ENCODE measurements at places on chromosomes 13 and 19.

- DNase-seq = no peak
Observed at GRCh38 chr13:68428292-68428691, 1198.2 kb upstream of the PCDH9 start.

DNA sequence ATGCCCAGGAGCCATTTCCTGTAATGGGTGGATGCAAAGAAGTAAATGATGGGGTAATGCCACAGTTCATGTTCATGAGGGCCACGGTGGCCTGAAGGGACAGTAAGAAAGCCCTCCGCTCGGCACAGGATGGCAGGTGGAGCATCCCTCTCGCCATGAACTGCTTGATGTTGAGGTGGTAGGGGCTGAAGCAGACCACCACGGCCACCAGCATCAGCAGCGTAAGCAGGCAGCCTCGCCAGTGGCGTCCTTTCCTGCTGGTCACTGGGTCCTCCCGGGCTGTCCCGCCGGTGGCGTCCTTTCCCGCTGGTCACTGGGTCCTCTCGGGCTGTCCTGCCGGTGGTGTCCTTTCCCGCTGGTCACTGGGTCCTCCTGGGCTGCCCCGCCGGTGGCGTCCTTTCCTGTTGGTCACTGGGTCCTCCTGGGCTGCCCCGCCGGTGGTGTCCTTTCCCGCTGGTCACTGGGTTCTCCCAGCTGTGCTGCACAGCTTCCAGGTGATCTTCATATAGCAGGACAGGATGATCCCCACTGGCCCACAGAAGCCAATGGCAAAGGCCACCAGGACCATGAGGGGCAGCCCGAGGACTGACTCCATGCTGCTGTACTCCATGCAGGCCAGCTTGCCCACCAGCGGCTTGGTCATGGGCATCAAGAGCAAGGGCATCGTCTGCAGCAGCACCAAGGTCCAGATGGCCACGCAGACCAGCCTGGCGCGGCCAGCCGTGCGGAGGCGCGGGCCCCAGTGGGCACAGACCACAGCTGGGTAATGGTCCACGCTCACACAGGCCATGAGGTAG is 93.2 kb upstream of the TM9SF2 start:
- no peak for DNase-seq

DNA sequence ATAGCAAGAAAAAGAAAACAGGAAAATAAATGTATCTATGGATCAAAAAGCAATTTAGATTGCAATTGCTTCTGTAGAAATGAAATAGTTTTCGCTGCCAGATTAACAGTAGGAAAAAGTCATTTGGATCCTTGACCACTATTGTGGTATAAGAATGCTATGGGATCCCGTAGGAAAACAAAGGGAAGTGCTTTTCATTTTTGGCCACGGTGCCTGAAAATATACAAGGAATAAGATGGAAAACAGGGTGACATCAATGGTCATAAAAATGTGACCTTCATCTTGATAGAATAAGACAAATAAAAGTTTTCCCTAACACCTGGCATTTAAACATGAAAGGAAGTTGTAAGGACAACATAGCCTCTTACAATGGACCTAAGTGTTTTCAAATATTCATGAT is 622.8 kb downstream of the DACH1 start:
- DNase-seq = no peak

DNA sequence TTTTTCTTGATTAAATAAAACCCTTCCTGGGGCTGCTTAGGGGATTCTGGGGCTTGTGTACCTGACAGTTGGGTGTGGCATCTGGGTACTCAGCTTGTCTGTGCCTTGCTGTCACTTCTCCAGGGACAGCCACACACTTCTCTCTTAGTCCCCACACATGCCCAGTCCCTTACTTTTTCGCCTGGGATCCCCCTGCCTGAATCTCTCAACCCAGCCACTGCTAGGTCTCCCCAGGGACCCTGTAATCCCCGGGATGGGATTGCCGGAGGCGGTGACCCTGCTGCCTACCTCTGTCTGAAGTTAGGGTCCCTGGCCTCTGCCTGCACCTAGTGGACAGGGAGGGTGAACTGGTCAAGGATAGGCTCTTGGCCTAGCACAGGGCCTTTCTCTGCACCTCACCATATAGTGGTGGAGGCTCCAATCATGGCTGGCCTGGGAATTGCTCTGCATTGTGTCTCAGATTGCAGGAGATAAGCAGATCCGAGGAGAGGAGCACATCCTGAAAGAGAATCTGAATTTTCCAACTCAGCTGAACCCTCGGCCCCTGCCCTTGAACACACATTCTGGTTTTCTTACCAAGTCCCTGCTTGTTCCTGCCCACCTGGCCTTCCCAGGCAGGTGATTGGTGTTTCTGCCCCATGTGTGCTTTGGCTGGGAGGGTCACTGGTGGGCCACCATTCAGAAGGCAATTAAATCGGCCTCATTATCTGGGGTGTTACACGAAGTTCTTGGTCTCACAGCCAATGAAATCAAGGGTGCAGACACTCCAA is 8.7 kb upstream of the ZNF492 start:
- no peak for DNase-seq

DNA sequence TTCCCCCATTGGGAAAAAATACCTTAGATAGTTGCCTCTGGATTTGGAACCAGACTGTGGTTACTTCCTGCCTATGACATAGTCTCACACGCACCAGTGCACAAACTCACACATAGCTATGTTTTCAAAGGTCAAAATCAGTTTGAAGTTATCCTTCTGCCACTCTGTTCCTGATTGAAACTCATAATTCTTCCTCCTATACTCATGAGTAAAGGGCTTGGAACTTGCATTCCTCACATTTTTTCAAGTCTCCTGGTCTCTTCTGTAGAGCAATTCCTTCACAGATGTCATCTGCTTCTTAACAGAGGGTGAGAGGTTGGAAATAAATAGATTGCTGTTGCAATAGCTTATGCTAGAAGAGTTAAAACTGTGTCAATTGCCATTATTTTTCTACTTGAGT is 18.6 kb upstream of the POSTN start:
- no peak for DNase-seq

DNA sequence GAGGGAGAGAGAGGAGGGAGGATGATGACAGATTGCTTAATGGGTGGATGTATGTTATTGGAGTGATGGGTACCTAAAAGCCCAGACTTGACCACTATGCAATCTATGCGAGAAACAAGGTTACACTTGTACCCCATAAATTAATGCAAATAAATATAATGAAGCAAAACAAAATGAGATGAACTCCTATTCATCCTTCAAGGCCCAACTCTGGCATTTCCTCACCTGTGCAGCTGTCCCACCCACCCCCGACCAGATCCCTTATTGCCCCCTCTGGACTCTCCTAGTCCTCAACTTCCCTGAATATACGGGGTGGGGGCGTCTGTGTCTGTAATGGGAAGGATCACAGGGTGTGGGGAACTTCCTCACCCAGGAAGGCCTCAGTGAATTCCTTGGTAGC is 4.1 kb downstream of the PGLYRP2 start:
- DNase-seq = no peak

DNA sequence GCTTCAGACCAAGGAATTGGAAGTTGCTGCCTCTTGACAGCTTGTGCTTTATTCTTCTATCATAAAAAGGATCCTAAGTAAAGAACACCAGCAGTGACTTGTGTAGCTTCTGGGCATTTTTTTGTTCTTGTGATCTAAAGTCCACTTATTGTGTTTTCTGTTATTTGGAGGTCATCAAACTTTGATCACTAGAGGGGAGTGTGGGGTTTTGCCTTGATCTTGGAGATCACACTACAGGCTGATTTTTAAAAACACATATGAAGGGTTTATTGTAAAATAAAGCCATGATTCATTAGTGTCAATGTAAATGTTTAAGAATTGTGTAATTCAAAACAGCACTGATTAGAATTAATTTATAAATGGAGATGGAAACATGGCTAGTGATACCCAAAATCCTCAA is 328.7 kb upstream of the EDNRB start:
- no peak for DNase-seq

GRCh38 chr13:64758521-64759244 is 2471.5 kb downstream of the PCDH9 start:
- DNase-seq = no peak

GRCh38 chr13:51827254-51827653 is 17.7 kb downstream of the TMEM272 start:
- DNase-seq = no peak

DNA sequence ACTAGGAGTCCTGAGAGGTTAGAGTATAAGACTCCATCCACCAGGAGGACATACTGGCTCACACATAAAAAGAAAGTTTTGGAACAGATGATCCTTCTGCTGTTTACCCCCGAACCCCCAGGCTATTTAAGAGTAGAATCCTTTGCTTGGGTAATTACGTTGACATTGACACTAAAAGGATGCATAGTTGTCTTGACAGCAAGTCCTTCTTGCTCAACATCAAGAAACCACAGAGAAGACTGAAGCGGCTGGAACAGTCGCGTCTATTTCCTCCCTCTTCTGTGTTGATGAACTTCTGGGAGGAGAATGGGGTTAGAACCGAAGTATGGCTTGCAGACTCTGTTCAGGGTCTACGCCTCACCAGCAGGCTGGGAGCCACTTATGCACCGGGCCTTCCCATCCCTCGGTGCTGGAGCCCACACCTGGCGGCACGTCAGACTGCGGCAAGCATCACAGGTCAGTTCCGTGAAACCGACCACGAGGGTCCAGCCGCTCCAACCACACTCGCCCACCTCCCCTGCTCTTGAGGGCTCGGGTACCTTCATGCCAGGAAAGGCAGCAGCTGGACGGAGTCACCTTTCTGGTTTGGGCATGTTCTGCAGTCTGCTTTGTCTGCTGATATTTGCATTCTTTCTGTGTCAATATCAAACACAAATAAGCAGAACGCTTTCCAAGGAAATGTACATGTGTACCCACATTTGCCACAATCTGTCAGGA is 42.4 kb upstream of the RANBP3 start:
- DNase-seq = no peak

- DNase-seq = no peak
Observed at GRCh38 chr13:22915442-22916082, 265.2 kb upstream of the SGCG start.

DNA sequence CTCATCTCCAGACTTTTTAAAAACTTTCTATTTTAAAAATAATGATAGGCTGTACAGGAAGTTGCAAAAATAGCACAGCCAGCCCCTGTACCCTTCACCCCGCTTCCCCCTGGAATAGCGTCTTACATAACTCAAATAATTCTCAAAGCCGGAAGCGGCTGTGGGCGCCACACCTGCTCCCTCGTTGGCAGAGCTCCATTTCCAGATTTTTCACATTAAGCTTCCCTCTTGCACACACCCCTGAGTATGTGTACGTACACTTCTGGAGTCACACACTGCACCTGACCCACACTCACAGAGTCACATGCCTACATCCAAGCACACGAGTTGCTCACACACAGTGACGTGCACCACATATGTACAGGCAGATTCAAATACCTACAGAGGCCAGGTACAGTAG is 24.9 kb upstream of the DPP9 start:
- DNase-seq = no peak

- no peak for DNase-seq
Observed at GRCh38 chr19:10852098-10852800, 4.0 kb downstream of the C19orf38 start.

GRCh38 chr19:18496980-18497256 is 25.0 kb downstream of the ELL start:
- DNase-seq = no peak

- DNase-seq = no peak
Observed at GRCh38 chr19:16325161-16325527, 518 bp downstream of the KLF2 start.

GRCh38 chr19:48398375-48399235 is 5.1 kb downstream of the GRIN2D start:
- DNase-seq = peak; percentile 68

DNA sequence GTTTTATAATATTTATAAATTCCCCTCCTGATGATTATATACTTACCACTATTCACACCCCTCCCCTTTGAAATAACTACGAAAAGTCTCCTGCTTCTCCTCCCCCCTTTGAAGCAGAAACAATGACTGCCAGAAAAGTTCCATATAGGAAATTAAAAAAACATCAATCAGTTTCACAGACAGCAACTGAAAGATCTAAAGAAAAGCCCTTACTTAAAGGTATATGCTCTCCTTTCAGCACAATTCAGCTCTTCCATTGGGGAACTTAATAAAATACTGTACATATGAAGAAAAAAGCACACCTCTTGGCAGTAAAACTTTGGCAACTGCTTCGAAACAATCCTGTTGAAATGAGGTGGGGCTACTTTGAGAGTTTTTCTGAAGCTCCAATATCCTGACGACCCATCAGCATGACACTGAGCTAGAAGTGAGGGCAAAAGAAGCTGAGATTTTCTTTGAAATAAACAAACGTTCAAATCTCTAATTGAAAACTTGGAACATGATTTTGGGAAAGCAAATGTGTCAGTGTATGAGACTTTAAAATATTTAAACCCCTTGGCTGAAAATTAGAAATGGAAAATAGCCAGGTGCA is 147.6 kb upstream of the RXFP2 start:
- DNase-seq = no peak

DNA sequence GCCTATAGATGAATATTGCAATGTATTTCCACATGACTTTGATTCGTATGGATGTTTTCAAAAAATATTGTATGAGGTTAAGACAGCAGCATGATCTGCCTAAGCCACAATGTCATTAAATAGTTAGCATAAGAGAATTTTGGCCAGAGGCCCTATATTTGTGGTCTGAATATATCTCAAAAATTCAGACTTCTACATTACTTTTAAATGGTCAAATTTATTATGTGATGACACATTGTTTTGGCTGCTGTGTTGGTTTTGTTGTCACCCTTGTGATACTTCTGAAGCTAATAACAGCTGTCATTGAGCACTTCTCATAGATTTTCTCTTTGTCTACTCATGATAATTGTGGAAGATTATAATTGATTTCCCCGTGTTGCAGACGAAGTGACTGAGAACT is 288.2 kb downstream of the MYO16 start:
- DNase-seq = no peak

- DNase-seq = no peak
Observed at GRCh38 chr19:49497789-49498103, 1.5 kb downstream of the RPS11 start.

GRCh38 chr13:58051807-58052375 is 420.3 kb downstream of the PCDH17 start:
- no peak for DNase-seq

DNA sequence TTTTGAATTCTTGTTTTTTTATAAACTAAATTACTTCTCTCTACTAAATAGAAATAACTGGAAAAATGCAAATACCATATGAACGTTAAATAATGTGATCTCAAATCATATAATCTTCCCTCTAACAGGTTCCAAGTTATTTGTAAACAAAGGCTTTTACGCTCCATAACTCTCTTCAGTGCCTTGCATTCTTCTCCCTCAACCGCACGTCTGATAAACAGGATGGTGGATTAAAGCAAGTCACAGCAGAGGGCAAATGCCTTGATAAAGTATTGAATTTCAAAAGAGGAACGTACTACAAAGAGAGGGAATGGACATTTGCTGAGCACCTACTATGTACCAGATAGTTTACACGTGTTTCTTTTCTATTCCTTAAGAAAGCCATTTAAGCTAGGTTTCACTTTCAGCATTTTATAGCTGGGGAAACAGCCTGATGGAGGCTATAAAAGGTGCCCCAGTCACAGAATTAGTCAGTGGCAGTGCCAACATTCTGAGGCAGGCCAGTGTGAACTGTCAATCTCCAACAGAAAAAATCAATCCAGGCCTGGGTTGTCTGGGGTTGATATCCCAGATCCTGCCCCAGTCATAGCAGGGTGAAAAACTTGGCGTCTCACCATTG is 15.8 kb downstream of the MRPS31 start:
- no peak for DNase-seq

GRCh38 chr13:35349673-35350278 is 126.7 kb downstream of the MAB21L1 start:
- no peak for DNase-seq
